ENCODE measurements at places on chromosomes 2 and 18. TPM values are rescaled to one million over a fixed set of nuclear protein-coding genes. Genes with fewer than 3 reads are reported as not detected.

GKN2 gene
- total RNA-seq: 87.8 TPM

MBP gene
- total RNA-seq: 57.6 TPM

RAD51AP2 gene
- not detected for total RNA-seq

SIX3 gene
- total RNA-seq: not detected

MAL gene
- 13.0 TPM for total RNA-seq

TMEM37 gene
- total RNA-seq: 12.2 TPM

SH3BP4 gene
- 33.2 TPM for total RNA-seq

SPHKAP gene
- total RNA-seq: not detected

- DNase-seq: peak; percentile 32
- peaks cover 22% of the 10 kb centered on the region for H3K4me1 ChIP-seq
- no peak overlapping the region for H3K27ac ChIP-seq
- no peaks in the 10 kb centered on the region for H3K36me3 ChIP-seq
- no peak overlapping the region for H3K4me3 ChIP-seq
- H3K27me3 ChIP-seq: no peaks in the 10 kb centered on the region
Measured at GRCh38 chr2:85162746-85163301, 29.6 kb downstream of the TCF7L1 start.

DNA sequence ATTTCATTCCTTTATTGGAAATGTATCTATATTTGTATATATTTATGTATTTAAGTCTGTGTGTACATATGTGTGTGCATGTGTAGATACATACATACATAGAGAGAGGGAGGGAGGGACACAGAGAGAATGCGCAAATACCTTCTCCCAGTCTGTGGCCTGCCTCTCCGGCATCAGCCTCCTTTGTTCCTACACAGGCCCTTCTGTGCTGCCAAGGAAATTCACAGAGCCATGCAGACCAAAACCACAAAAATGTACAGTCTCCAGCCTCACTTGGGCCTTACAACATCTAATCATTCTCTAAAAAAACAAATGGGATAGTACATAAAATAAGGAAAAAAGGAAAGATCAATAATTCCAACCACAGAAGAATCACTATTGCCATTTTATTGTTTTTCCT lies 8.8 kb upstream of the CRACDL start:
- H3K4me3 ChIP-seq: no peak overlapping the region
- H3K4me1 ChIP-seq: no peaks in the 10 kb centered on the region
- no peak for DNase-seq
- no peaks in the 10 kb centered on the region for H3K27me3 ChIP-seq
- H3K27ac ChIP-seq: no peak overlapping the region
- H3K36me3 ChIP-seq: no peaks in the 10 kb centered on the region

- no peaks in the 10 kb centered on the region for H3K4me1 ChIP-seq
- no peaks in the 10 kb centered on the region for H3K27me3 ChIP-seq
- H3K4me3 ChIP-seq: no peak overlapping the region
- no peak for DNase-seq
Measured at GRCh38 chr2:230692760-230693159, 19.9 kb upstream of the CAB39 start.

DNA sequence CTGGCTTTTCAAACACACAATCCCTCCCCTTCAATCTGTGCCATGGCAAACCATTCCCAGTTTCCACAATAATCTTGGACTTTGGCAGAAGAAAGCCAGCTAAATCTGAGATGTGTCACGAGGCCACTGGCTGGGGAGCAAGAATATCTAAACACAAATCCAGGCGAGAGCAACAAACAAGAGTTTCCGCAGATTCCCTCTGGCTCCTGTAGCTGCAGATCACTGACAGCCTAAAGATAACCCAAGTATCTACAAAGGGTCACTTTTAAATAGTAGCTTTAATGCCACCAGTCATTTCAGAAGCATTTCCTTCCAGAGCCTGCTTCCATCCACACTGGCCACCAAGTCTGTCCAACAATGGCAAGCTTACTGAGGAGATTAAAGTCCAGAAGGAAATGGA lies 86.9 kb downstream of the ACVR1 start:
- H3K27ac ChIP-seq: no peak overlapping the region
- H3K27me3 ChIP-seq: no peaks in the 10 kb centered on the region
- no peaks in the 10 kb centered on the region for H3K36me3 ChIP-seq
- DNase-seq: no peak
- no peak overlapping the region for H3K4me3 ChIP-seq

GRCh38 chr2:29562896-29563295 lies 358.5 kb downstream of the ALK start:
- no peak overlapping the region for H3K4me3 ChIP-seq
- H3K4me1 ChIP-seq: no peaks in the 10 kb centered on the region
- no peak for DNase-seq
- H3K36me3 ChIP-seq: no peaks in the 10 kb centered on the region

DNA sequence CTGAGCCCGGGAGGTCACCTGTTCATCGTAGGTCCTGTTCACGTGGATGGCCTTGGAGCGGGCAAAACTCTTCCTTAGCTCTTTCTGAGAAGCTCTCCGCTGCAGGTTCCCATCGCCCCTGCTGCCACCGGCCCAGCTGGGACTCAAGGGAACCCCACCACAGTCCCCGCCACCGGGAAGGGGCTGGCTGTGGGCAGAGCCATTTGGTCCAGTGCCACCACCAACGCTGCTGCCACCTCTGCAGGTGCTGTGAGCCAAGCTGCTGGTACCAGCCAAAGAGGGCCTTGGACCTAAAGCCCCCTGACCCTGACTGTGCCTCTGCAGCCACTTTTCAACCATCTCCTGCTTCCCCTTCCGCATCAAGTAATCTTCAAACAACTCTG lies 586 bp downstream of the PDE11A start:
- no peak for DNase-seq
- H3K4me3 ChIP-seq: no peak overlapping the region
- no peak overlapping the region for H3K27ac ChIP-seq
- H3K36me3 ChIP-seq: no peaks in the 10 kb centered on the region

DNA sequence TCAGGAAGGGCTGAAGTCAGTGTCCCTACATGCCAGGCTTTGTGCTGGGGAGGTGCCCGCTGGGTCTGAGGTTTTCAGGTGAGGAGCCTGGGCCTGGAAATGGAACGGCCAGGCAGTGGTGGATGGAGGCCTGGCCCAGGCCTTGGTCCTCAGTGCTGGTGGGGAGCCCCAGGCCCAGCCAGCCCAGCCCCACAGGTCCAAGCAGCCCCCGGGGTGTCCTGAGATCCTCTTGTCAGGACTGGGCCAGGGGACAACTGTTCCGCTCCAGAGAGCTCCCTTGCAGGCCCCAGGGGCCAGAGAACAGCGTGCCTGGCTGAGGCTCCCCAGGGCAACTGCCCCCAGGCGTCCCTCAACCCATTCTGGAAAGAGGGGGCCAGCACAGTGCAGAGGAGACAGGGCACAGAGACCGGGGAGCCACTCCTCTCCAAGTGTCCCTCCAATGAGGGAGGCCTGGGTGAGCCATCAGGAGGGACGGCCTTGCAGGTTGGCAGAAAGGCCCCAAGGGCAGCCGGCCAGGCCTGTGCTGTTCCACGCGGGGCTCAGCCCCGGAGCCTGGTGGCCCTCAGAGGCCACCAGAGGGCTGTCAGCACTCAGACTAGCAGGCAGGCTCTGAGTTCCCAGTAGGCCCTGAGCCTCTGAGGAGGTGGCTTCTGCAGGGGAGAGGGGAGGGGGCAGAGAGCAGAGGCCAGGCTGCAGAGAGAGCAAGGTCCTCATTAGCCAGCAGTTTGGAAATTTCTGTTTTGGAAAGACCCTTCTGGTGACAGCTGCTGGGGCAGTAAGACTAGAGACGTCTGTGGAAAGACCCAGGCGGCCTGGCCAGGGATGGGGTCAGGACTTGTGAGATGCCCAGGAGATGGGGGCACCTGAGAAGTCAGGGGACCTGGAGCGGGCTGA lies 29.4 kb upstream of the SNED1 start:
- peak overlapping the region; percentile 15 for H3K27ac ChIP-seq
- H3K4me3 ChIP-seq: no peak overlapping the region
- H3K27me3 ChIP-seq: no peaks in the 10 kb centered on the region

DNA sequence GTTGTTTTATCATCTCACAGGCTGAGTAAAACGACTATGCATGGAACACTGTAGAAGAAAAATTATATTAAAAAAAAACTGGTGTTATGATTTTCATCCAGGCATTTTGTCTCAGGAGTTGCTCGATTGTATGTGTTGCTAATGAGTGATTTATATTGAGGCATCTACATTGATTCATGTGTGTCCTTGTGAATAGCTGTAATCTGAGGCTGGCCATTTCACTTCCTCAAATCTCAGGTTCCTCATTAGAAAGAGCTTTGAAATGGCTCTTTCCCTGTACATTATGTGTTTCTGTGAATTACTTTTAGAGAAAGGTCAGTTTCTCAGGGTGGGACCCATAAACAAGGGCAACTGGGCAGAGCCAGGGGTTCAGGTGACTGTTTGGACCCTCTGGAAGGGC lies 2.3 kb downstream of the IL18R1 start:
- no peak for DNase-seq
- peak overlapping the region; percentile 83 for H3K27ac ChIP-seq
- peak overlapping the region; percentile 91 for H3K4me3 ChIP-seq
- H3K36me3 ChIP-seq: peaks cover 13% of the 10 kb centered on the region

- H3K4me3 ChIP-seq: peak overlapping the region; percentile 78
- H3K36me3 ChIP-seq: no peaks in the 10 kb centered on the region
- H3K27me3 ChIP-seq: no peaks in the 10 kb centered on the region
- H3K4me1 ChIP-seq: peaks cover 35% of the 10 kb centered on the region
Measured at GRCh38 chr2:151827564-151828142, 568 bp downstream of the ARL5A start.

DNA sequence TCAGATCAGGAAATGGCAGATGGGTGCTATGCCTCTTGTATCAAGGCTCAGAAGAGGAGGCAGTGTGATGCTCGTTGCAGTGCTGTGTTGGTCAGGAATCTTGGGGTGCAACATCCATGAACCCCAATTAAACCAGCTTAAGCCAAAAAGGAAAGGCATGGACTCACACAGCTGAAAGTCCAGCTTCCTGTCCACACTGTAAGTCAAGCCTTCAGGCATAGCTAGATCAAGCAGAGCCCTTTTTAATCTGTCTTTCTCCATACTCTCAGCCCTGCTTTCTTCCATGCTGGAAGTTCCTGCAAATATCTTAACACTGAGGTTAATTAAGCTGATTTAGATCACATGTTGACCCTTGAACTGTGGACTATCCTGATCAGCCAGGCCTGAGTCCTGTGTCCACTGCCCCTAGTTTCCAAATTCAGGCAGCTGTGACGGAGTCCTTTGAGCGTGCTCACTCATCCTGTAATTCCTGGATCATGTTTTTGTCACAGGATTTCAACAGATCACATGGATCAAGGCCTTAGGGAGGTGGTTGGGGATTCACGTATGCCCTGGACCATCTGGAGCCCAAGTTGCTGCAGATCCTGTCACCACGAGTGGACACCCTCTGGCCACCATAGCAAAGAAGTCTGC lies 4.5 kb upstream of the C2orf74 start:
- DNase-seq: no peak
- no peaks in the 10 kb centered on the region for H3K27me3 ChIP-seq
- H3K36me3 ChIP-seq: peaks cover 6% of the 10 kb centered on the region
- no peak overlapping the region for H3K27ac ChIP-seq
- no peaks in the 10 kb centered on the region for H3K4me1 ChIP-seq

GRCh38 chr2:179701524-179702110 lies 159.8 kb downstream of the ZNF385B start:
- no peak for DNase-seq

DNA sequence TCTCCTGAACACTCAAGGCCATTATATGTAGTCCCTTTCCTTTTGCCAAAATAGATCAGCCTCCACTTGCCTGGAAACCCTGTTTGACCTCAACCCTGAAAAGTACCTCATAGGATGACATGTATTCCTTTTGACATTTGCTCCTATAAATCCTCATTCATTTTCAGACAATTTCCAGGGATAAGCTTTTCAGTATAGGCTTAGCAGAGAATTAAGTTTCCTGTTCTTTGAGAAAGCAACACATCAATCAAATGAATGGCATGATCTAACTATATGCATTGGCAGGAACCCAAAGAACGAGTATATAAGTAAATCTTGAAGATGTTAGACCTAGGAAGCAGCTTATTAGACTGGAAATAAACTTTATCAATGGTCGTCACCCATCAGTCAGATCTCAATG lies 483.0 kb downstream of the CCDC85A start:
- no peak overlapping the region for H3K4me3 ChIP-seq
- H3K27ac ChIP-seq: no peak overlapping the region
- H3K36me3 ChIP-seq: no peaks in the 10 kb centered on the region

GRCh38 chr2:34161549-34161948 lies 562.5 kb upstream of the FAM98A start:
- no peaks in the 10 kb centered on the region for H3K27me3 ChIP-seq
- no peaks in the 10 kb centered on the region for H3K36me3 ChIP-seq
- H3K4me1 ChIP-seq: no peaks in the 10 kb centered on the region

DNA sequence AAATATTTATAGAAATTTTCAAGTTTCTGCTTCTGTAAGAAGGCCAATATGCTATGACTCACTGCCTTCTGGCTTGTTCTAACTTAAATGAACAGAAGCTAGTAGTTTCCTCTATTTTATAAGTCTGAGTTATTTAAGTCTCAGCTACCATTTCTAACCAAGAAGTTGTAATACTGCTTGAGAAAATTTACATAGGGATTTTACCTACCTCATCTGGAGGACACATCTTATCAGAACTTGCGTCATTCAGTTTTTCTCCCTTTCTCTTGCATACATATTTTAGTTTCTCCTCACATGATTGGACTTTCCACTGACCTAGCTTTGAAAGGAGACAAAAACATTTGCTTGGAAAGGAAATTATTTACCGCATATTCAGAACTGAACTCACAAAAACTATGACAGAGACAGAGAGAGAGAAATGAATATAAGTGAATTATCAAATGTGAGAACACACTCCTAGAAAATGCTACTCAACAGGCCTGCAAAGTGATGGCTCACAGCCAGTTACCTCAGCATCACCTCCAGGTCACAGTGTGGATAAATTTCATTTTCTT lies 81.1 kb upstream of the CD302 start:
- H3K4me1 ChIP-seq: no peaks in the 10 kb centered on the region
- H3K4me3 ChIP-seq: no peak overlapping the region
- no peaks in the 10 kb centered on the region for H3K36me3 ChIP-seq
- no peaks in the 10 kb centered on the region for H3K27me3 ChIP-seq
- no peak overlapping the region for H3K27ac ChIP-seq

GRCh38 chr2:201171259-201171814 lies 11.6 kb upstream of the CASP10 start:
- H3K36me3 ChIP-seq: peaks cover 11% of the 10 kb centered on the region
- no peak for DNase-seq
- no peak overlapping the region for H3K4me3 ChIP-seq
- H3K27me3 ChIP-seq: no peaks in the 10 kb centered on the region
- H3K27ac ChIP-seq: no peak overlapping the region

Data from upper lobe of left lung (tissue), 6 donors.